ENCODE measurements at places on chromosomes 13 and 19. TPM values are rescaled to one million over a fixed set of nuclear protein-coding genes. Genes with fewer than 3 reads are reported as not detected.

ZNF730 gene
- total RNA-seq = 21.5 TPM

CYP2F1 gene
- total RNA-seq = not detected

PCSK4 gene
- total RNA-seq = 1.7 TPM

CGB1 gene
- total RNA-seq = not detected

FFAR2 gene
- 0.16 TPM for total RNA-seq

RGL3 gene
- not detected for total RNA-seq

Measured in occipital lobe (tissue), 3 donors.